GM10248 (cell line): ENCODE measurements at places on chromosomes 13 and 19.

DNA sequence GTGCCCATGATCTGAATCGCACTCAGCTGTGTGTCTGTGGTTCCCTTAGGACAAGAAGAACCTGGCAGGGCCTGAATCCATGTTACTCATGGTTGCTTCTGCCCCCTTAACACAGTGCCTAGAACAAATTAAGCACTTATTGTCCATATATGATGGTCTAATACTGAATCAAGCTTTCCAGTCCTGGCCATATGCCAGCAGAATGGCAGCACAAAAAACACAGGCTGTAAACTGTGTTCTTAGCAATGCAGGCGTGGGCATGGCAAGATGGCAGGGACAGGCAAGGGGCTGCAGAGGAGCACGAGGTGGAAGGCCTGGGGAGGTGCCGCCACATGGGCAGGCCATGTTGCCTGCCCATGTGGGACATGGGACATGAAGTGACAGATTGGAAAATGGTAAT lies 68.2 kb downstream of the LATS2 start:
- DNase-seq, result no peak

DNA sequence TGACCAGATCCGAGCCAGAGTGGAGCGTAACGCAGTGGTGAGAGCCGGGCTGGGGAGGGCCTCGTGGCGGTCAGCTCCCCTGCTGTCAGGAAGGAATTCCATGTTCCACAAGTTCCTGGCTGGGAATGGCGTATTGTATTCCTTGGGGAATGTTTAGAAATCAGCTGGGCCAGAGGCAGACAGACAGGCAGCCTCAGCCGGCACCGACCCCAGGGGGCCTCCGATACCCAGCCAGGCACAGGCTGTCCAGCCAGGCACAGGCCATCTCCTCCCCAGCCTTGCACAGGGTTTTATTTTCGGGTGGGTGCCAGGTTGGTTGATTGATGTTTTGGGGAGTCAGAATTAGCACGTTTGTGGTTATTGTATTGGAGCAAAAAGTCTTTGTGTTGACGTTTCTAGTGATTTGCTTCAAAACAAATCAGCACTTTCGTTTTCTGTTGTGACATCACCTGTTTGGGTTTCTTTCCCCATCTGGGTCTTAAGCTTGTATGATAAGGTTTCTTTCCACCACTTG lies 126.6 kb upstream of the MCF2L start:
- peak; percentile 53 for DNase-seq

GRCh38 chr13:66265371-66265770 lies 964.8 kb downstream of the PCDH9 start:
- no peak for DNase-seq

GRCh38 chr13:92172191-92172590 lies 773.8 kb downstream of the GPC5 start:
- no peak for DNase-seq

DNA sequence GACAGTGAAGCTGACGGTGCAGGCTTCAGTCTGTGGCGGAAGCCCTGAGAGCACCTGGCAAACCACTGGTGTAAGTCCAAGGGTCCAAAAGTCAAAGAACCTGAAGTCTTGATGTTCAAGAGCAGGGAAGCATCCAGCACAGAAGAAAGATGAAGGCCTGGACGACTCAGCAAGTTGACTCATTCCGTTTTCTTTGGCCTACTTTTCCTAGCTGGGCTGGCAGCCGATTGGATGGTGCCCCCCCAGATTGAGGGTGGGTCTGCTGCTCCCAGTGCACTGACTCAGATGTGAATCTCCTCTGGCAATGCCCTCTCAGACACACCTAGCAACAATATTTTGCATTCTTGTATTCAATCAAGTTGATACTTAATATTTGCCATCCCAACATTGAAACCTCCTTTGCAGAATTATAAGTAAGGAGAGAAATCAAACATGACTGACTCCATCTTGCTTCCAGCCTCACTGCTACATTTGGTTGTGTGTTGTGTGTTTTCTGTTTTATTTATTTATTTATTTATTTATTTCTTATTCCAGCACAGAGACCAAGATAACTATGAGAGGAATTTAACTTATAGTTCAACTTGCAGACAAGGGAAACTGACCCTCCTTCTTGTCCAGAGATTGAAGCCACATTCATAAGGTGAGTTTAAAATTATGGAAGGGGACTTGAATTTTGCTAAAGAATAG lies 32.8 kb downstream of the IGFL2 start:
- no peak for DNase-seq

- no peak for DNase-seq
These were observed 514 bp downstream of the PCID2 start for GRCh38 chr13:113207890-113208420.

DNA sequence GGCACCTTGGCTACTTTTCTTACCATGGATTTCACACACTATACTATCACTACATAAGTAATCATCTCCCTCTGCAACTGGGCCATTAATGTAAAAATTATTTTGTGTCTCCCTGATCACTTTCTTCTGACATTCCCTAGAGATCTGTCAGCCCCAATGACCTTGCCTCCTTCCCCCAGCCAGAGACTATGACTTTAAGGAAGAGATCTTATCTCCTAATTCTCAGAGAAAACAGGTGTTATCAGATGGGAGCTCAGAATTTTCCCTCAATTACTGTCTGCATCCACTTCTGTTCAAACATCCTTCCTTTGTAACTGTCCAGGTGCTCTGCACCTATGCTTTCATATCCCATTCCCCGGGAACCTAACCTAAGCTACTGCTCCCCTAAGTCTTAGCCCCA lies 397.5 kb downstream of the DIAPH3 start:
- DNase-seq, result no peak

DNA sequence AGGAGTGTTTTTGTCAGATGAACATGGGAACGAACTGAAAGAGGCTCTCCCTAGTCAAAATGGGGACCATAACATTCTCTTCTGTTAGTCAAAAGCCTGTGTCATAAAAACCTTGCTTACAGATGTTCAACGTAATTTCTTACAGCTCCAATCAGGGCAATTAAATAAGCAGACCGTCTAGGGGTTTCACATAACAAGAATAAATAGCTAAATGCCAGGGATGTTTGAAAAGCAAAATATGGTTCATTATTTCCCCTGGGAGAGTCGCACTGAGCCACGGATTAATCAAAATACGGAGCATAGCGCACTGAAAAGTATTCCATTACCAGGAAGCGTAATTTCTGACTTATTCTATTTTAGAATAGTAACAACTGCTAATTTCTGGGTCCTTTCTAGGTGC lies 63.7 kb upstream of the MRI1 start:
- DNase-seq, result no peak

DNA sequence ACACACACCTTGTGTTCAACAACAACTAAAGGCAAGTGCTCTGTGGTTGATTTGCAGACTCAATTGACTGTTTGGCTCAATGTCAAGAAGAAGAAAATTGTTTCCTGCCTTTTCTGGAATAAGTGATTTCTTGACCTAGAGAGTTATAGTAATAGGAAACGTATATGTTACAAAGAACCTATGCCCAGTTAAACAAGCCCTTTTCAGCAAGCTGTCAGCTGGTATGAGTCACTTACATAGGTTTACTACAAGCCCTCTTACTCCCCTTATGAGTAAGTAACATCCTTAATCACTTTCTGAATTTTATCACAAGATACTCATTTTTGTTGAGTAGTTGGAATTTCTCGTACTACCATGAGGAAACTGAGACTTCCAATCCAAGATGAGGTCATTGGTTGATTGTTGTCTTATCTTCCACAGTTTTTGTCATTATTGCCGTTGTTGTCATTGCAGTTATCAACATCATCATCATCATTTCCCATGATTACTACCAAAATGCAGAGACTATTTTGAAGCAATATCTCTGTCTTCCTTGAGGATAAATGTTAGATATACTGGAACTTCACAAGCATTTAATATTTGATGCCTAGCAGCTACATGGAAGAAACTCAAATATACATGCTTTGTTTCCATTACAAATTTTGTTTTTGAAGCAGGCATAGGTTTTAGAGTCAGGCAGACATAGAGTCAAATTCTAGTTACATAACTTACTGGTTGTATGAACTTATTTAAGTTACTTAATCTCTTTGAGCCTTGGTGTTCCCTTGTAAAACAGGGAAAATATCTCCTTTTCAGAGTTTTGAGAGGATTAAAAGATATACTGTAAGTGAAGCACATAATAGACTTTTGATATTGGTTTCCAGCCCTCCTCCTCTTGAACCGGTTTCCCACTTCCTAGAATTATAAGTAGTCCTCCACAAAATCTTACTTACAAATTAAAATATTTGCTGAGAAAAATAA lies 106.0 kb downstream of the RAP2A start:
- DNase-seq, result no peak

- peak; percentile 84 for DNase-seq
These were observed 14.6 kb downstream of the VSIG10L start for GRCh38 chr19:51327066-51328001.

- no peak for DNase-seq
These were observed 105.2 kb downstream of the INSR start for GRCh38 chr19:7188698-7189629.

GRCh38 chr13:27038323-27038722 lies 133.3 kb downstream of the USP12 start:
- DNase-seq, result no peak

DNA sequence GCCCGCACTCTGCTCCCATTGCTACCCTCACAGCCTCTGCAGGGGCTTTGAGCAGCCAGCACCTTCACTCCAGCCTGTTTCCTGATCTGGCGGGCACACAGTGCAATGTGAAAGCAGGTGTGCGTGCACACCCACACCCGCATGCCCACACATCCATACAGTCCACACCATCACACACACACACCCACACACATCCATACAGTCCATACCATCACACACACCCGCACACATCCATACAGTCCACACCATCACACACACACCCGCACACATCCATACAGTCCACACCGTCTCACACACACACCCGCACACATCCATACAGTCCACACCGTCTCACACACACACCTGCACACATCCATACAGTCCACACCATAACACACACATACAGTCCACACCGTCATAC lies 28.0 kb downstream of the PIAS4 start:
- DNase-seq, result no peak

DNA sequence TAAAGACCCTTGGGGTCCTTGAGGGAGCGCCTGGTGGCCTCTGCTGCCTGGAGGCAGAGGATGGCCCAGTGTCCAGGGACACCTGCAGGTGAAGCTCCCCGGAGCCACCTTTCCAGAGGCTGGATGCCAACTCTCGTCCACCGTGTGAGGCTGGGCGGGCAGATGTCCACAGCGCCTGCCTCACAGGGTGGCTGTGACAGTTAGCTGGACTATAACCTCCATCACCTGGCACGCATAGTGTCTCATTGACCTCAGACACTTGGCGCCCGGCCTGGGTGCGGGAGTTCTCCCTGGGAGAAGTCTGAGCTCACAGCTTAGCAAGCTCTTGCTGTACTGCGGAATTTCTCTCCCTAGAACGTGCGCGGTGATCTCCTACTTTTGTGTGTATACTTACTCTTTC lies 9.8 kb downstream of the BICRA start:
- DNase-seq, result no peak

GRCh38 chr19:10555610-10555973 lies 10.2 kb downstream of the KRI1 start:
- DNase-seq, result no peak

GRCh38 chr19:1856698-1857603 lies 6.4 kb downstream of the KLF16 start:
- DNase-seq, result peak; percentile 82

GRCh38 chr19:5711025-5711424 lies 8.9 kb downstream of the LONP1 start:
- no peak for DNase-seq

- DNase-seq, result peak; percentile 65
These were observed 1.3 kb downstream of the ICAM5 start for GRCh38 chr19:10290876-10291553.

- DNase-seq, result no peak
These were observed 16.4 kb downstream of the MICOS13 start for GRCh38 chr19:5663904-5664303.

GRCh38 chr19:4183967-4184717 lies 1.7 kb downstream of the ANKRD24 start:
- no peak for DNase-seq

DNA sequence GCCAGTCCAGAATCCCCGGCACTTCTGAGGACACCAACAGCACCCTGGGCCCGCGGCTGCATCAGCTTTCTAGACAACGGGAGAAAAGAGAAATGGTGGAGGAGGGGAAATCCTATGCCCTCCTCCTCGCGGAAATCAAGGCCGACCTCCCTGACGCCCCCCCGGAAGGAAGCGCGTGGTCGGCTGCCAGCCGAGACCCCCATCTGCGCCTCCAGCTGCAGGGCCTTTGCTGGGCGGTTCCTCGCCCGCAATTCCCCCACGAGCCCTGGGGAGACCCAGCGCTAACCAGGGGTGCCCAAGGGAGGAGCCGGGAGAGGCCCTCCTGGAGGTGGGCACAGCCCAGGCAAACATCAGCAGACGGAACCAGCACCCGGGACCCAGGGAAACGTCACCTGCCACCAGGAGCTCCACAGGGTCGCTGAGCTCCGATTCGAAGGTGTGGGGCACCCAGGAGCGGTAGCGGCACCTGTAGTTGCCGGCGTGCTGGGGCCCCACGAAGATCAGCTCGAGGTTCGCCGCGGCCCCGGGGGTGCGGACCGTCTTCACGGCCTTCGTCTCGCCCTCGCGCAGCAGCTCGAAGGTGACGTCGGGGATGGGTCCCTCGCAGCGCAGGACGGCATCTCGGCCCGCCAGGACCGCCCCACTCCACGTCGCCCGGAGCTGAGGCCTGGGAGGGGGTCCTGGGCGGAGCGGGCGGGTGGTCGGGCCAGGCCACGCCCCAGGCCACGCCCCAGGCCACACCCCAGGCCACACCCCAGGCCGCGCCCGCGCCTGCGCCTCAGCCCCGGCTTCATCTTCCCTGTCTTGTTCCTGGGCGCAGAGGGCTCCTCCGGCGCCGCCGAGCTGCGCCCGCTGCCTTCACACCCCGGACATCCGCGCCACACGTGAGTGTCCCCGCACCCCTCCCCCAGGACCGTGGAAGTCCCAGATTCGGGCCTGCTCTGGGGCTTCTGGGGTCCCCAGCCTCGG lies 6.0 kb downstream of the A1BG start:
- peak; percentile 96 for DNase-seq

GRCh38 chr19:37304190-37304883 lies 66.6 kb upstream of the ZNF527 start:
- no peak for DNase-seq

DNA sequence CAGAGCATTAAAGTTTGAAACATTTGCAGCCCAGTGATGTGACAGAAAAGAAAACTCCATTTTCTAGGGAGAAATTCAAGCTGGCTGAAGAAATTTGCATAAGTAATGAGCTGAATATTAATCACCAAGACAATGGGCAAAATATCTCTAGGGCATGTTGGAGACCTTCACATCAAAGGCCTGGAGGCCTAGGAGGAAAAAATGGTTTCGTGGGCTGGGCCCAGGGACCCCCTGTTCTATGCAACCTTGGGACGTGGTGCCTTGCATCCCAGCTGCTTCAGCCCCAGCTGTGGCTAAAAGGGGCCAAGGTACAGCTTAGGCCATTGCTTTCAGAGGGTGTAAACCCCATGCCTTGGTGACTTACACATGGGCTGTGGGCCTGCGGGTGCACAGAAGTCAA lies 5.7 kb upstream of the CLEC4M start:
- DNase-seq, result no peak

GRCh38 chr13:45812695-45813372 lies 38.7 kb downstream of the SIAH3 start:
- DNase-seq, result no peak

GRCh38 chr13:79803989-79804388 lies 323.0 kb downstream of the NDFIP2 start:
- no peak for DNase-seq
